Glomerular endothelial cell (primary cell): ENCODE measurements at places on chromosomes 13 and 19. TPM values are rescaled to one million over a fixed set of nuclear protein-coding genes. Genes with fewer than 3 reads are reported as not detected.

DNA sequence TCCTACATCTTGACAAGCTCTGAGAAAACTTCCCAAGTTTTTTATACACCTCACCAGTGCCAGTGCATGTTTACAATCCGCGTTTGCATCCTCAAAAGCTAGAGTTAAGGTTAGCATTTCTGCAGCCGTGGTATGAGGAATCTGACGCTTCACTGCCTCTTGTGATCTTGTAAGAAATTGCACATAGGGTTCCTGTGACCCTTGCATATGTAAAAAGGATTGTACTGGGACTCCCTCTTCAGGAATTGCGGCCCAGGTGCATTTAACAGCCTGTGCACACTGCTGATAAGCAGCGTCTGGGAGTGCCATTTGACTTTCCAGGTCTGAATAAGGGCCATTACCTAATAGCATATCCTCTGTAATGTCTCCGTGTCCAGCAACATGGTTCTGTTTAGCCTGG lies 15.3 kb downstream of the FPR3 start:
- DNase-seq: no peak

DNA sequence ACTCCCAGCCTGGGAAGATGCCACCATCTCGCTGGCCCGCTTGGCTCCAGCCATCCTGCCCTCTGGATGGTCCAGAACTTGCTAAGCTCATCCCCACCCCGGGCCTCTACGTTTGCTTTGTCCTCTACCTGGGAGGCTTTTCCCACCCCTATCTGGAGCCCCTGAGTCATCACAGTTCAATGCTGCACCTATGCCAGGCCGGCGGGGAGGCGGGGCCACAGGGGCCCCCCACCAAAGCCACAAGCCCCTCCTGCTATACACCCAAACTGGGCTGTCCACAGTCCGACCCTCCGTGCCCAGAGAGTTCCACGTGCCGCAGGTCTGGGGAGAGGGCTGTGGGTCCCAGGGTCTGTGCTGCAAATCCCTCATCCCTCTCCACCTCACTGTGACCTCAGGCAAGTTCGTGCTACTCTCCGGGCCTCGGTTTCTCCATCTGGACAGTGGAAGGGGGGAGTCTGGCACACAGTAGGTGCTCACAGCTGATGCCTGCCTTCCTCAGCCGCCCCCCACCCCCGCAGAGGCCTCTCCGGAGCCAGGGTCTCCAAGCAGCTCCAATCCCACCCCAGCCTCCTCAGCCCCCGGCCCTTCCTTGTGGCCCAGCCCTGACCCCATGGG lies 1.9 kb upstream of the TCF3 start:
- no peak for DNase-seq

Gene AZU1
- not detected in 2 replicates for total RNA-seq

GRCh38 chr19:47013041-47013517 lies 6.6 kb upstream of the NPAS1 start:
- DNase-seq: no peak

DNA sequence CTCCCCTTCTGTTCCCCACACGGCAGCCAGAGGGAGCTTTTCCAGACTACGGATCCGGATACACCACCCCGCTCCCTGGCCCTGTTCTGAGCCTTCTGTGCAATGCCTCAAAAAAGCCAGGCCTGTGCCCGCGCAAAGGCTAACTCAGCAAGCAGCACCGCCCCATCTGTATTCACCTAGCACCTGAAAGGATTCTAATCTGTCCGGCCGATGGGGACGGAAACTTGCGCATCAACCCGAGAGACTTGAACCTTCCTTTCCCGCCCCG lies 589 bp downstream of the ZBTB45 start:
- DNase-seq: no peak

DNA sequence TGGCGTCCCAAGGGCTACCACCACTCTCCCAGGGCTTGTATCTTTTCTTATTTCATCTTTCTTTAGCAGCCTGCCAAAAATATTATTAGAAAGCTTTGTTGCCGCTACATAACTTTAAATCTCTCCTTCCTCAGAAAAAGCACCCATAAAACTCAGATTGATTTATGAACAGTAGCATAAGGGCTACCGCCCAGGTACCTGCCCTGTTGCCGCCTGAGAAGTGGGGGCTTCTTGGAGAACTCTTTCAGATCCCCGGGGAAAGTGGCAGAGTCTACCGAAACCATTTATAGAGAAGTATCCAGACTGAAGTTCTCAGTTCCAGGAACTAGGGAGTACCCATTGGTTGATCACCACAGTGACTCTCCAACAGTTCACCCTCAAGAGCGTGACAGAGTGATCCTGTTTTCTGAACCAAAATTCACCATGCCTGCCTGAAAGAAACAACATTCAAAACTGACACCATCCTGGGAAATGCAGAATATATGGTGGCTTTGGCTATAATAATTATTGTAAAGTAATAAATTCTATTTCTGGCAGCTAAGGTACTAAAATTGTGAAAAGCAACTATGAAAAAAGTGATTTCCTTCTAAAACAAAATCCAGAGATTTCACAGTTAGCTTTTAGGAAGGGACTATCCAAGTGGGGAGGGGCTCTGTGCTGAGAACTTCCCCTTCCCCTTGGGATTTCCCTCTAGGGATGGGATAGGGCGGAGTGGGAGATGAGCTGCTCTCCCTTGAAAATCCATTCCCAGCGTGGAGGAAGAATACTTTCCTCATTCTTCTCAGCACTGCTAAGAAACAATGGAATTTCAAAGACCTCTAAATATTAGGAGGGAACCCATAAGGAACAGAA lies 877 bp upstream of the N4BP2L1 start:
- DNase-seq: no peak

Gene SH2D3A
- total RNA-seq: 0.53 and 0.58 TPM in 2 replicates

Gene DIAPH3
- total RNA-seq: 8.8 and 14.7 TPM in 2 replicates

DNA sequence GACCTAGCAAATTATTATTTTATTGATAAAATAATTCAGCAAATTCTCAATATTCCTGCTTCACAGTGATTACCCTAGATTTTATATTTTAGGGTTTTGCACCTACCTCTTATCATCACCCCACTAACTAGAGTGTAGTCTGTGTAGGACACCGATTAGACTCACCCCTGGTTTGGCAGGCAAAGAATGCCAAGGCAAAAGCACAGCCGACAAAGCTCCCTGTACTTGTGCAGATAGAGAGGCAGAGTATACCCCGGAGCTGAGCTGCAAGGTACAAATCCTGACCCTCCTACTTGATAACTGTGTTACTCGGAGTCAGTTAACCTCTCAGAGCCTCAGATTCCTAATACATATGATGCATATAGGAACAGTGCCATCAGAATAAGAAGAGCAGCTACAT lies 225.7 kb downstream of the ENOX1 start:
- no peak for DNase-seq

DNA sequence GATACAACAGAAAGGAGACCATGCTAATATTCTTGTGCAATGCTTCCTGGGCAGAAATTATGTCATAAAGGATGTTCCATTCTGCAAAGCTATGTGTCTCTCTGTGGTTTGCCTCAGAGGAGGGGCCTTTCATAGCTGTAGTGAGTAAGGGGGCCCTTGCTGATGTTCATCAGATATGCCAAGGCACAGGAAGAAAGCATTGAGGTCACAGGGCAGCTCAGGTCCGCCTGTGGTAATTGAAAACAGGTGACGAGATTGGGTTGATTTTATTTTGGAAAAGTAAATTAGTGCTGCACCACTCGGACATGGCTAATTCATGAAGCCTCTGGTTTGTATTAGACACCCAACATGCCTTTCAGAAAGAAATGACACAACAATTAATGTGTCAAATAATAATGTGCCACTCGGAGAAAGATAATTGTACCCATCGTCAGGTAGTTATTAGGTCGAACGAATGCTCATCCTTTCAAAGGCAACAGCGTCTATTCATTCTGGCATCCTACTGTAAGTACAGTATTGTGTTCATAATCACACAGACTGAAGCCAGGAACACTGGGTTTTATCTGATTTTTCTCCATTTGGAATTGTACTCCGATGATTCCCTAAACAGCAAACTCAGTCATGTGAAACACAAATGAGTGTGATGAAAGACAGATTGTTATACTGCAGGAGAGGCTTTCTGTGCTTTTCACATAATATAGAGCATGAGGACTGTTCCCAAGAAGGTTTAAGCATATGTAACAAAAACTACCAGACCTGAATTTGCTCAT lies 421.6 kb upstream of the KLF12 start:
- DNase-seq: no peak

Gene IFNL2
- not detected in 2 replicates for total RNA-seq

GRCh38 chr13:42405665-42406390 lies 133.9 kb downstream of the AKAP11 start:
- no peak for DNase-seq

Gene ZNF429
- 3.9 and 5.4 TPM in 2 replicates for total RNA-seq

Gene ZNF737
- 8.0 and 12.8 TPM in 2 replicates for total RNA-seq

Gene ZNF808
- total RNA-seq: 7.1 and 19.3 TPM in 2 replicates

GRCh38 chr19:57671124-57671895 lies 2.6 kb downstream of the ZSCAN4 start:
- no peak for DNase-seq

- DNase-seq: no peak
Observed at GRCh38 chr13:48476686-48477085, 56.2 kb downstream of the RCBTB2 start.

Gene PAF1
- total RNA-seq: 27.4 and 32.1 TPM in 2 replicates

DNA sequence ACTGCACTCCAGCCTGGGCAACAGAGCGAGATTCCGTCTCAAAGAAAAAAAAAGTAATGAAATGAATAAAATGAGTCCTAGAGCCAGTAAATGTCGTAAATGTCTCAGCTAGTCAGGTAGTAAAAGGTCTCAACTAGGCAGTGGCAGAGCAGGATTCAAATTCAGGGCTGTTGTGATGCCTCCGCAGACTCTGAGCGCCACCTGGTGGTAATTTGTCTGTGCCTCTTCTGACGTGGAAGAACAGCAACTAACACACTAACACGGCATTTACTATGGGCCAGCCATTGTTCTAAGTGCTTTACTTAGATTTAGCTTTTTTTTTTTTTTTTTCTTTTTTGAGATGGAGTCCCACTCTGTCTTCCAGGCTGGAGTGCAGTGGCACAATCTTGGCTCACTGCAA lies 30.2 kb downstream of the CYP2F1 start:
- peak; percentile 75 for DNase-seq

Gene KCNRG
- 0.19 and 2.0 TPM in 2 replicates for total RNA-seq

GRCh38 chr13:101424381-101425155 lies 8.3 kb upstream of the NALCN start:
- DNase-seq: no peak
